Activated CD4-positive, alpha-beta T cell treated with anti-CD3 and anti-CD28 coated beads, Interleukin-2, amount 10 ng/mL, durations not matched to agents 24 days and 14 days (primary cell): ENCODE measurements at places on chromosomes 13 and 19. TPM values are rescaled to one million over a fixed set of nuclear protein-coding genes. Genes with fewer than 3 reads are reported as not detected.

The SLC10A2 gene
- total RNA-seq: not detected in 2 replicates

The ZNF616 gene
- total RNA-seq: 6.1 and 7.1 TPM in 2 replicates

The GIPR gene
- 4.2 and 5.8 TPM in 2 replicates for total RNA-seq

The IRGC gene
- total RNA-seq: not detected in 2 replicates

The CRLF1 gene
- total RNA-seq: not detected in 2 replicates

The ACER1 gene
- total RNA-seq: 0.28 TPM in 1 of 2 replicates, not detected in the other

The FSD1 gene
- total RNA-seq: 44.2 and 44.3 TPM in 2 replicates

The DYRK1B gene
- 3.6 and 4.5 TPM in 2 replicates for total RNA-seq

The SPACA4 gene
- total RNA-seq: not detected in 2 replicates

The JSRP1 gene
- total RNA-seq: 0.40 and 0.91 TPM in 2 replicates

The COMP gene
- not detected in 2 replicates for total RNA-seq

The PSG1 gene
- not detected in 2 replicates for total RNA-seq
